ENCODE measurements at places on chromosomes 11 and 22. TPM values are rescaled to one million over a fixed set of nuclear protein-coding genes. Genes with fewer than 3 reads are reported as not detected.

DNA sequence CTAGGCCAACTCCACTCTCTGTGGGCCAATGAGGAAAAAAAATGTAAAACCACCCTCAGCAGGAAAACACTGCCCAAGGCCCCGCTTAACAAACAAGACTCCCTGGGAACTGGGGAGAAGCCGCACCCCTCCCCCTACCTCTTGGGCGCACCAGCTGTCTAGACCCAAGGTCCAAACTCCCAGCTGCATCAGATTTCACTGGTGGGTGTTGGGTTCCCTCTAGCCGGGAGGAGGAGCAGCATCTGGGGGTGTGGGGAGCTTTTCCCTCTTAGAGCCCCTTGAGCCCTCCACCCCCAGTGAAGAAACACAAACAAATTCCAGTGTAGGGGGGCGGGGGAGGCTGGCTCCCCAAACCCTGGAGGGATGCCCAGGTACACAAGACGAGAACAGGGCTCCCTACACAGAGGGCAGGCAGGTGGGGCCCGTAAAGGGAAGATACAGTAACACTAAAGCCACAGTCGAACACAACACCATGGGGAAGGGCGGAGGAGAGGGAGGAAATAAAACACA, 64.9 kb downstream of the NECTIN1 start:
- no peak for DNase-seq

GRCh38 chr11:77425346-77425745, 48.5 kb downstream of the PAK1 start:
- DNase-seq: no peak

DNA sequence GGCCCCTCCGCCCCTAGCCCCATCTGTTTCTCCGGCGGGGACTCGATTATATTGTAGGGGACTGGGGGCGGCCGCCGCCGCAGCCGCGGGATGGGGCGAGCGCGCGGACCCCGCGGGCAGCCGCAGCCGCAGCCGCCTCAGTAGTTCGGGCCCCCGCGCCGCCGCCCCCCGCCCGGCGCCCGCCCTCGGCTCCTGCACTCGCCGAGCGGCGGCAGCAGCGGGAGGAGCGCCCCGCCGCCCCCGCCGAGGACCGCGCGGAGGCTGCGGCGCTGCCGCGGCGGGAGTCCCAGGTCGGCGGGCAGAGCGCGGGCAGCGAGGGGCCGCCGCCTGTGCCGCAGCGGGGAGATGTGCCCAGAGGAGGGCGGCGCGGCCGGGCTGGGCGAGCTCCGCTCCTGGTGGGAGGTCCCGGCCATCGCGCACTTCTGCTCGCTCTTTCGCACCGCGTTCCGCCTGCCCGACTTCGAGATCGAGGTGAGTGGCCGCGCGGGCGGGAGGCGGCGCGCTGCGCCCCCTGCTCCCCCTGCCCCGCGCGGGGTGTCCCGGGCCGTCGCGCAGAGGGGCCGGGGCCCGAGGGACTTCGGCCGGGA, at the start of gene CECR2:
TSS of gene CECR2 (plus strand) at position 22 of the 587 bp plus-strand sequence. CDS start at position 346, 324 bp downstream.
- no peak for DNase-seq

Gene ABTB2
- total RNA-seq: 0.72 TPM

DNA sequence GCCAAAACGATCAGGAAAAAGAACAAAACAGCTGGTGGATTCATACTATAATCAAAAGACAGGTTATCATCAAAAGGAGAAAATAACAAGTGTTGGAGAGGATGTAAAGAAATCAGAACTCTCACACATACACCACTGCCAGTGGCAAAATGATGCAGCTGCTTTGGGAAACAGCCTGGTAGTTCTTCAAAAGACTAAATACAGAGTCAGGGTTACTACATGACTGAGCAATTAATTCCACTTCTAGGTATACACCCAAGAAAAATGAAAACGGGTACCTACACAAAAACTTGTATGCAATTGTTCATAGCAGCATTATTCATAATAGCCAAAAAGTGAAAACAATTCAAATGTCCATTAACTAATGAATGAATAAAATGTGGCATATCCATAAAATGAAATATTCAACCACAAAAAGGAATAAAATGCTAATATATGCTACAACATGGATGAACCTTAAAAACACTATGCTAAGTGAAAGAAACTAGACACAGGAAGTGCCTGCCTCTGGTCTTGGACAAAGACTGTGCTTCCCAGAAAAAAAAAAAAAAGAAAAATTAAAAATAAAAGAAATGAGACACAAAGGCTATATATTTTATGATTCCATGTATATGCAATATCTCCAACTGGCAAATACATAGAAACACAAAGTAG, 8.3 kb downstream of the UEVLD start:
- DNase-seq: no peak

- DNase-seq: no peak
Measured at GRCh38 chr11:119363081-119363850, 16.8 kb upstream of the MFRP start.

DNA sequence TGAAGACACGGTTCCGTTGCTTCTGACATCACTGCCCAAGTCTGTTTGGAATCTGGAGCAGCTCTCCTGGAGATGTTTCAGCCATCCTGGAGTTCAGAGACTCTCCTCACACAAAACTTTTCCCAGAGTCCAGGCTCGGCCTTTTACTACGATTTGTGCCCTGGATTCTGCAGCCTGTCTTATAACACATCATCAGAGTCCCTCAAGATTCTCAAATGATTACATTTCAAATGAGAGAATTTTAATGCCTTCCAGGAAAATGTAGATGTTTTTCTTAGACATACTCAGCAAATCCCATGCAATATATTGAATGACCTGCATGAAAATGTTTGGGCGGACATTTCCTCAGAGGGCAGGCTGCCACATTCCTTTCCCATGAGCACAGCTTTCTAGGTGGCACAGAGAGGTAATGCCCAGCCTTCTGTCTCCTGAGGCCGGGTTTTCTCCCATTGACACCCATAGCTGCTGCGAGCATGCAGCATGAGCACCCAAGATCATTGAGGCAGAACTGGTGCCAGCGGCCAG, 129.1 kb downstream of the SNX19 start:
- DNase-seq: peak; percentile 65

- DNase-seq: no peak
Measured at GRCh38 chr11:67286621-67287333, 2.3 kb upstream of the ANKRD13D start.

- peak; percentile 65 for DNase-seq
Measured at GRCh38 chr11:27216270-27217149, 146.5 kb downstream of the CCDC34 start.

DNA sequence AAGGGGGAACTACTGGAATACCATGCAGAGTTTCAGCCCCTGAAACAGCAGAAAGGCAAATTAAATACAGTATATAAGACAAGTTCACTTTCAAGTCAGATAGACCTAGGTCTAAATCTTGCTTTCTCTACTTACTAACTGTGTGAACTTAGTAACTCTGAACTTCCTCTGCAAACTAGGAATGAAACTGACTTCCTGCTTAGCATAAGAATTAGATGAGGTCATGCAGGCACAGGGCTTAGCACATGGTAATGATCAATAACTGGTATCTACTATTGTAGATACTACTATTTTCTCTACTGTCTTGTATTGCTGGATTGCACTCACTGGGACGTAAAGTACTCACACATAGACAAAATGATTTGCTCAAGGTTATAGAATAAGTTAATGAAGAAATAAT, 51.5 kb upstream of the MTNR1B start:
- DNase-seq: no peak

- peak; percentile 1 for DNase-seq
Measured at GRCh38 chr11:108340973-108341372, 118.1 kb downstream of the ATM start.

DNA sequence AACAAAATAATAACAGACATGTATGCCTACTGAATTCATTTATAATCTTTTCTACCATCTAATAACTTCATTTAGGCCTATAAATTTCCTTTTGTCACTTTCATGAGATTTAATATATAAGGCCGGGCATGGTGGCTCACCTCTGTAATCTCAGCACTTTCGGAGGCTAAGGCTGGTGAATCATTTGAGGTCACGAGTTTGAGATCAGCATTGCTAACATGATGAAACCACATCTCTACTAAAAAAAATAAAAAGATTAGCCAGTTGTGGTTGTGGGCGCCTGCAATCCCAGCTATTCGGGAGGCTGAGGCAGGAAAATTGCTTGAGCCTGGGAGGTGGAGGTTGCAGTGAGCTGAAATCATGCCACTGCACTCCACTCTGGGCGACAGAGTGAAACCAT, 14.2 kb upstream of the NTM start:
- DNase-seq: no peak

DNA sequence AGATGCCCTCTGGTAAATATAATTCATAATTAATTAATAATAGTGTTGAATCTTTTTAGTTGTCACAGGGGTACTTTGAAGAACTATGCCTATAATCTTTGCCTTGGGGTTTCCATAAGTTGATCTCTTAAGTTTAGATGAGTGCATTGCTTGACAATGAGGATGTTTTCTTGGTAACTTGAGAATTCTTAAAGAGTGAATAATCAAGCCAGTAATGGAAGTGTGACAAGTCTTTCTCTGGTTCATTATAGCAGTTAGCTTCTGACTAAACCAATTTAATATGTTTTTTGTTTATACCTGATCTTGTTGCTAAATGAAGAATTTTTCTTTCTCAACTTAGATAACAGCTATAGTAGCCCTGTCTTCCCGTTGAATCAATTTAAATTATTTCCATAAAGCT, 46.2 kb downstream of the ATXN10 start:
- DNase-seq: peak; percentile 54

GRCh38 chr11:74288911-74289310, 22.5 kb downstream of the P4HA3 start:
- peak; percentile 62 for DNase-seq

DNA sequence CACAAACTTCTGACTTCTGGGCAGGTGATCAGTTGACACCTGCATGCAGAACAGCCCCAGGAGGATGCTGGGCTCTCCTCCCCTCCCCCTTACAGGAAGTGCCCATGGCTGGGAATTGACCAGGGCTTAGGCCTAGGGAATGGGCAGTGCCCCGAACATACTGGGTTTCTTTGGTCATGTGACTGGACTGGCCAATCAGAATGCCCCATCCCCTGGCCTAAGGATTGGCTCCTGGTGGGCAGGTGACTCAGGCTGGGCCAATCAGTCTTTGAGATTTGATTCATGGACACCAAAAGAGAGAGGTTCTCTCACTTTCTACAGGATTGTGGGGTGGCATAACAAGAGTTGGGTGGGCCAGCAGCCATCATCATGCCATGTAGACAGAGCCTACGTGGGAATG, 37.1 kb downstream of the MCM5 start:
- DNase-seq: peak; percentile 50

Gene ZFP91
- total RNA-seq: 49.2 TPM

Gene OR8D1
- not detected for total RNA-seq

Gene MMP3
- total RNA-seq: 8.6 TPM

GRCh38 chr11:9332655-9333054, 18.3 kb upstream of the TMEM41B start:
- DNase-seq: no peak

Gene FAM89B
- total RNA-seq: 39.2 TPM

Gene THYN1
- 46.6 TPM for total RNA-seq

DNA sequence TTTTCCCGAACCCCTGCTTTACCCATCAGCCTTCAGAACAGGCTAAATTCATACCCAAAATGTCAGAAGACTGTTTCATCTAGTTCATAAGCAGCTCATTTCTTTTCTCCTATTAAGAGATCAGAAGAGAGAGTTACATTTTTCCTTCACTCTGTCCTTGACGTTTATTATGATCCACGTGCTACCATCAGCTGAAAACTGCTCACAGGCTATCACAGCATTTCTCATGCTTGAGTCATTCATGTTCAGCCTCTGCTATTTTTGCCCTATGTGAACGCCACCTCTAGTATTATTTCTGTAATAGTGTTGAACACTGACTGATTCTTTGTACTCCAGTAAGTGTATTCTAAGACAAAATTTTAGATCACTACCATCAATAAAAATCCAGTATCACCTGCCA, 51.9 kb downstream of the SLC1A2 start:
- peak; percentile 46 for DNase-seq

DNA sequence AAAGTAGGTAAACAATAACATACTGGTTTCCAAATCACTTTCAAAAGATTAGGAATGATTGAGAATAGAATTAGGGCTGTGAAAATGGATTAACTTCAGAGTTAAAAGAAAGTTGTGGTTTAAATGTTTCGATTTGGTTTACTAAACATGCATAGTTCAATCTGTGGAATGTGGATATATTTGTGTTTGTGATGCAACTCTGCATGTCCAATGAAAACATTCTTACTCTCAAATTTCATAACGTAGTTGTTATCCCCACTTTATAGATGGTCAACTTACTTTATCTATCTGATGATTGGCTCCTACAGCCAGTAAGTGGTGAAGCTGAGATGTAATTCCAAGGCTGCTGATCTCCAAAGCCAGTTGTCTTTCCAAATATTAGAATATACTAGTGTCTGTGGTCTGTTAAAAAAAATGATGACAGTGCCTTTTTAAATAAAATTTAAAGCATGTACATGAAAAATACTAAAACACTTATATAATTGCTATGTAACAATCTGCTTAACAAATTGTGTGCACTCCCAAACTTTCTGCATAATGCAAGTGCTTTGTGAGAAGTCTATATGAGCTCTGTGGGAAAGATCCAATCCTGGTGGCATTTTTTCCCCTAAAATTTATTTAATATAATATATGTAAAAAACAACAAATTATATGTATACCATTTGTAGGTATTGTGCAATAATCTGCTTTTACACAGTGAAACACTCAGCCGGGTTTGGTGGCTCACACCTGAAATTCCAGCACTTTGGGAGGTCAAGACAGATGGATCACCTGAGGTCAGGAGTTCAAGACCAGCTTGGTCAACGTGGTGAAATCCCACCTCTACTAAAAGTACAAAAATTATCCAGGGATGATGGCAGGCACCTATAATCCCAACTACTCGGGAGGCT, 9.7 kb upstream of the SIK3 start:
- DNase-seq: no peak

DNA sequence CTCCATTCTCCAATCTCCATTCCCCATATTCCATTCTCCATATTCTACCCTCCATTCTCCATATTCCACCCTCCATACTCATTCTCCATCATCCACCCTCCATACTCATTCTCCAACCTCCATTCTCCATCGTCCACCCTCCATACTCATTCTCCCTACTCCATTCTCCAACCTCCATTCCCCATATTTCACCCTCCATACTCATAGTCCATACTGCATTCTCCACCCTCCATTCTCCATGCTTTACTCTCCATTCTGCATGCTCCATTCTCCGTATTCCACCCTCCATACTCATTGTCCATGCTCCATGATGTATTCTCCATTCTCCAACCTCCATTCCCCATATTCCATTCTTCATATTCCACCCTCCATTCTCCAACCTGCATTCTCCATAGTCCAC, 44.3 kb upstream of the H19 start:
- DNase-seq: no peak
